ENCODE measurements at places on chromosomes 3 and 15. TPM values are rescaled to one million over a fixed set of nuclear protein-coding genes. Genes with fewer than 3 reads are reported as not detected.

- DNase-seq: no peak
Measured at GRCh38 chr3:106814231-106814630, 563.0 kb upstream of the CCDC54 start.

GRCh38 chr3:116114586-116114985 is 330.7 kb downstream of the LSAMP start:
- no peak for DNase-seq

DNA sequence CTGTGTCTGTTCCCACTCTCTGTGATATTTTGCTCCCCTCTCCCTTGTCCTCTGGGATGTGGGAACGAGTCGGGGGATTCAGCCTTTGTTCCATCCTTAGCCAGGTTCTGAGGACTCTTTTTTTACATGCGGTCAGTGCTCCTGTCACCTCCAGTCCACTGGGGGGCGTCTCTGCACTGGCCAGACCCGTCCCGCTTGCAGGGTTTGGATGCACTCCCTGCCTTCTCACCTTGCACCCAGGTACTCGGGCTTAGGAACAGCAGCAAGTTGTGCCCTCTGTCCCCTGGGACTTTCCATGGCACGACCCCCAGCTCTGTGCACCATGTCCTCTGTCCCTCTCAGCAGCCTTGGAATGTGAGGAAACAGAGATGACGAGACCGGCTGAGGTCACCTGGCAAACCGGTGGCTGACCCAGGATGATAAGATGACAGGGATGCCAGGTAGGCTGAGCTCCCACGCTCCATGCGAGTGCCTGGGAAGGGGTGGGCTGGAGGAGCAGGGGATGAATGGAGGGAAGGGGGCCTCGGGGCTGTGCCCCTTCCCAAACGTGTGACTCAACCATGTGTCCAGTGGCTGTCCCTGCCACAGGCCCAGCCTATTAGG is 27.3 kb upstream of the FGD5 start:
- DNase-seq: peak; percentile 12

DNA sequence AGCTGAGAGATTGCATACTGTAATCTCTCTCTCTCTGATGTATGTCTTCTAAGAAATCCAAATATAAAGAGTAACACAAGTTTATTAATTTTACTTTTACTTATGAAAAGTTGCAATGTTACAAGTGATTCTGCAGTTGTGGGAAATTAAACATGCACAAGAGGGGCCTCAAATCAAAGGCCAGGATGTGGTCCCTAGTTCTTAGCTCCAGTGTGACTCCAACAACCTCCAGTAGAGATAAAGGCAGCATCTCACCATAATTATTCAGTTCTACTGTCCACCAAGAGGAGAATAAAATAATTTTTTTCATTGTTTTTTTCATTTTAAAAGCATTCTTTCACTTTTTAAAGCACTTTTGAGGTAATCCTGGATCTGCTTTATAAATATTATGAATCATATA is 223.3 kb downstream of the RAP2B start:
- DNase-seq: no peak

- DNase-seq: no peak
Measured at GRCh38 chr3:85560088-85560785, 601.4 kb downstream of the CADM2 start.

- DNase-seq: no peak
Measured at GRCh38 chr3:157083824-157084223, 76.1 kb downstream of the CCNL1 start.

DNA sequence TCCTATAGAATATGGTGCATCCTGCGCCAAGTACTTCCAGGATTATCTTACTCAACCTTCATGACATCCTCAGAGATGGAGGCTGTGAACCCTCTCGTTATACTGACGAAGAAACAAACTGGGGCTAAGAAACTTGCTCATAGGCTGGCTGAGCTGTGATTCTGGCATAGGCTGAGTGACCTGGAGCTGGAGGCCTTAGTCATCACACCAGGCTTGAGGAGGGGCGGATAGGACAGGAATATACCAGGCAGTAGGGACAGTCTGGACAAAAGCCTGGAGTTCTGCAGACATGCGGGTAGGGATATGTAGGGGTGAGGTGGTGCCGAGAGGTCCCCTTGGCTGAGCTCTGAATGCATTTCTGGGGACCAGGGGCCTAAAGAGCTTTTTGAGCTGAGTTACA is 18.1 kb downstream of the HEMK1 start:
- peak; percentile 24 for DNase-seq

DNA sequence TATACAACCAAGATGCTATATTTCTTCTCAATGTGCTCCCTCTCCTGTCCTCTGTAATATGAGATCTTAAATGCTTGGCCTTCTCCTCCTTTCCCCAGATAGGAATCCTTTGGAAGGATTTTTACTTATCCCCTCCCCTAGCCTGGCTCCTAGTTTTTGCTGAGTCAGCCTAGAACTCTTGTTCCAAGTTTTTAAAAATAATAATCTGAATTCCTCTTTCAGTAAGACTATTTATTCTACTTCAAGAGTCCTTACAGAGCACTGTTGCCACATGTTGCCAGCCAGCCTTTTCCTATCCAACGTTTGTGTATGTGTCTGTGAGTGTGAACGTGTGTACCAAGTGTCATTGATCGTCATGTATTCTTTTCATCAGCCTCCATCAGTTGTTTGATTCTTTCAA is 11.0 kb upstream of the KCNMB2 start:
- DNase-seq: no peak

DNA sequence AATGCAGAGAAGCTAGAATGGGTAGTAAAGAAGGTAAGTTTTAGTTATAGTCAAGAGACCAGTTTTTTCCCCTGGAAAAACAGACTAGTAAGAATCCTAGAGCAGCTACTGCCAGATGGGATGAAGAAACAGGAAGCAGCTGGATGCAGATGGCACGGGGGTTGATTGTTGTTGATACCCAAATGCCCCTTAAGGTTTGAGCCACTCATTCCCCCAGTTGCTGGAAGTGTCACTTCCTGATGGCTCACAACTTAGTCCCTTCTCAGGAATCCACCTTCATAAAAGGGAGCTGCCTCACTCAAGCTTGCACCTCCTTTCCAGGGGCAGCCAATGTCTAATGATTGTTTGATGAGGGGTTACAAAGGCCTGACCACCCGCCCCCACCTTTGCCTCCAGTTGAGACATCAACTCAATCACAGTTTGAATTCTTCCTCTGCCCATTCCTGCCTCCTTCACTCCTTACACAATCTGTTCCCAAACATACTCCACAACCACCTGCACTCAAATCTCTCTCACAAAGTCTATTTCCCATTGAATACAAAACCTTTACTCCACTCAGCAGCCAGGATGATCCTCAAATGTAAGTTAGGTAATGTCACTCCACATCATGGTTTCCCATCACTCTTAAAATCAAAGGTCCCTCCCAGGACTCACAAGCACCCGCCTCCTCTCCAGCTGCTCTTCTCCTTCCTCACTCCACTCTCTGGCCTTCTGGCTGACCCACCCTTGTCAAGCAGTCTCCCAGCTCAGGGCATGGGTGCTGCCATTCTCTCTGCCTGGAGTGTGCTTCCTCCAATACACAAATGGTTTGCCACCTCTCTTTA is 450.1 kb upstream of the THBS1 start:
- peak; percentile 67 for DNase-seq

GRCh38 chr15:27796405-27797320 is 302.5 kb downstream of the OCA2 start:
- DNase-seq: no peak

DNA sequence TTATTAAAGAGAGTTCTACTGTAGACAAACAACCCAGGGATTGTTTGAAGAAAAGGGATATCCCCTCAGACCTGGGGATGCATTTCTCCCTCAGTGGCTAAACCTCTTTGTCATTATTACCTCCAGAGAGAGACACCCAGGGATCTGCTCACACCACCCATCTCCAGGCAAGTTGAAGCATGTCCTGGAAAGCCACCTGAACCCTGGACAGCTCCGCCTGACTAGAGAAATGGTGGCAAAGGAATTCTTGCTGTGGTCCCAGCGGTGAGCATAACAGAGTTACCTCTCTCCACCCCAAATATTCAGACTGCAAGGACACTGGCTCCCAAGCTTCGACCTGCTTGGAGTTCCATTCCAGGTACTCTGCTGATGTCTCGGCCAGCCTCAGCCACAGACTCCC is 320.2 kb downstream of the RORA start:
- DNase-seq: no peak

- no peak for DNase-seq
Measured at GRCh38 chr3:44106756-44107155, 134.9 kb upstream of the TOPAZ1 start.

DNA sequence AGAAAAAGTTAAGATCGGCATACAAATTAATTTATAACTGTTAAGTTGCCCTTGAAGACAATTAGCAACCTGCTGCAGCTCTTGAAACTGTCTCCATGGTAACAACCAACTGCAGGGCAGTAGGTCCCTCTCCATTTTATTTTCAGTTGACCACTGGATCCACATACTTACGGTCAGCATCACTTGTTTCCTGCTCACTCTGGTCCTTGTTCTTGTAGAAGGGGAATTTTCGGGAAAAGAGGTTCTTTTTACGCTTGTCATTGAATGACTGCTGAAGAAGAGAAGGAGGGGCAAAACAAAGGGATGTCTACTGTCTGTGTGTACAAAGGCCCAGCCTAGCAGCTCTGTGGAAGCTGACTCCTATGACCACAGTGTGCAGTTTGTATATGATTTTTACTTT is 46.8 kb upstream of the MELTF start:
- DNase-seq: no peak

GRCh38 chr15:48333540-48333939 is 2.3 kb downstream of the DUT start:
- DNase-seq: no peak

DNA sequence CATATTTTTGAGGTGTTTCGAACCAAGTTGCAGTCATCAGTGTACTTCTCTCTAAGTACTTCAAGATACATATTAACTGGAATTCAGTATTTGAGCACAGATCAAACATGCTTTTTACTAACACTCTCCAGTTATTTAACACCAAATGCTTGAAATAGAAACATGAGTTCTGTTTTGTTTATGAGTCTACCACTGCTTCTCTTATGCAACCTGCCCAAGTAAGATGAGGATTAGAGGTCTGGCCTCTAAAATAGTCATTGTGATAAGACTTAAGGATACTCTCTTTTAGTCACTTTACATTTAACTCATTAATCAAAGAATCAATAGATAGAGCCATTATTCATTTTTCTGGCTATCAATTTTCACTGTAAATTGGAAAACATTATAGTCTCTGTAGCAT is 156.2 kb upstream of the THRB start:
- DNase-seq: no peak

DNA sequence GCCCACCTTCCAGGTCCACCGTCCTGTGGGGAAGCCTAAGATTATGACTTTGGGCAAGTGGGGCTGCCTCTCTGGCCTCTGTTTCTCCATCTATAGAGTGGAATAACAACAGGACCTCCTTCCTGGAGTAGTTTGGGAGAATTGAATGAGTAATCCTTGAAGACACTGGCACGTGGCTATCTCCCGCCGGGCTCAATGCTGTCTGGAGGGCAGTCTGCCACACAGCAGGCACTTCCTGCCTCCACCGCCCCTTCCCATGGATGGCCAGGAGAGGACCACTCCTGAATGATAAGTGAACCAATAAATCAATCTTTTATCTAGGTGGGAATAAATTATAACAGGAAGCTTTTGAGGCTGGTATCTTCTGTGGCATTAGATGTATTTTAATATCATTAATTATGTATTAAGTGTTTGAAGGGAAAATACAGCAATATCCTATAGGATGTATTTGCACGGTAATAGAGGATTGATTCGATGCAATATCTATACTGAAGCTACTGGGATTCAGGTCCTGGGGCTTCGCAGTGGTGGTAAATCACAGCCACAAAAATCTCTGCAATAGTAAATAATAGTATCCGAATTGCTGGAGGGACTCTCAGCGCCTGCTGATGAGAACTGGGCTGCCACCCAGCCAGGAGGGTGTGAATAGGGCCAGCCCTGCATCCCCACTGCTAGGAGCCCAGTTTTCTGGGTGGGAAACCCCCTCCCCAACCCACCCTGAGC is 15.9 kb downstream of the MEGF11 start:
- DNase-seq: no peak

GRCh38 chr3:13235897-13236296 is 162.7 kb upstream of the IQSEC1 start:
- no peak for DNase-seq

- DNase-seq: no peak
Measured at GRCh38 chr3:36923523-36923943, 21.3 kb downstream of the TRANK1 start.

GRCh38 chr3:72560846-72561675 is 287.2 kb downstream of the SHQ1 start:
- DNase-seq: no peak

GRCh38 chr15:38436993-38437392 is 16.9 kb upstream of the FAM98B start:
- DNase-seq: no peak

DNA sequence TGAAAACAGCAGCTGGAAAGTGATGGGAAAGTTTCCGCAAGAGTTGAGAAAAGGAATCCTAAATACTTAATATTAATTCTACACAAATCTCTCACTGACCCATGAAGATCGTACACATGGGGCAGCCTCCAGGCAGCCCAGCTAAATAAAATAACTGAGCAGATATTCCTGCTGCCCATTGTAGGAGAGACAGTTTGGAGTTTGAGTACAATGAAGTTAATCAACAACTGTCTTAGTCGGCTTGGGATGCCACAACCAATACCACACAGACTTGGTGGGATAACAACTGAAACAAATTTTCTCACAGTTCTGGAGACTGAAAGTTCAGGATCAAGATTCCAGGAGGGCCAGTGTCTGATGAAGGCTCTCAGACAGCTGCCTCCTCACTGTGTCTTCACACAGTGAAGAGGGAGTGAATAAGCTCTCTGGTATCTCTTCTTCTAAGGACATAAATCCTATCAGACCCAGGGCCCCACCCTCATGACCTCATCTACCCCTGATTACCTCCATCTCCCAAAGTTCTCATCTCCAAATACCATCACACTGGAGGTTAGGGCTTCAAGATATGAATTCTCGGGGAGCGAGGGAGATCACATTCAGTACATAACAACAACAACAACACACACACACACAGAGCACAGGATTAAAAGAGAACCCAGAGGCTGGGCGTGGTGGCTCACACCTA is 9.7 kb downstream of the TRPM7 start:
- peak; percentile 64 for DNase-seq

- DNase-seq: no peak
Measured at GRCh38 chr15:63473749-63473998, 30.7 kb upstream of the USP3 start.

DNA sequence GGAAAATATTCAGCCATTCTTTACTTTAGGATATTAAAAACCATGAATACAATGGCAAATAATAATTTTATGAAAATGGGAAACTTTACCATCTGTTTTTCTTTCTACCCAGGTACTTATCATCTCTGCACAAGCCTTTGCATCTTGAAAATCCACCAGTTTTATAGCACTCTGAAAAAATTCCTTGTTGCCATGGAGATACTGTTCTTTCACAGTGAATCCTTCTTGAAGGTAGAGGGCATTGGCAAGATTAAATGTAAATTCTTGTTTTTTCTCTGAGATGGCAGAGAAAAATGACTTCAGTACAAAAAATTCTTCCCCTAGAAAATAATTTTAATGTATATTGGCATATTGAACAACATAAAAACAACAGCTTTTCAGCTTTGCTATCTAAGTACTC is 6.9 kb downstream of the SERPINI2 start:
- DNase-seq: no peak

Gene NR2E3
- total RNA-seq: under 0.01 TPM

Gene CCDC9B
- total RNA-seq: 19.7 TPM

Gene CAMKV
- not detected for total RNA-seq

Gene GNAT1
- not detected for total RNA-seq

Gene FAM3D
- total RNA-seq: not detected

Gene CEMIP
- 51.9 TPM for total RNA-seq

Gene CPLX3
- not detected for total RNA-seq

Gene GOLGA8M
- total RNA-seq: under 0.01 TPM

Gene LDHAL6B
- not detected for total RNA-seq

Measured in IMR-90 (cell line).